ENCODE measurements at places on chromosomes 1 and 21.

- no peak for DNase-seq
These were observed 3.9 kb downstream of the RABGGTB start for GRCh38 chr1:75789988-75790387.

- DNase-seq: no peak
These were observed 33.6 kb downstream of the ERI3 start for GRCh38 chr1:44321466-44321865.

GRCh38 chr21:42618707-42619102, 34.7 kb upstream of the PDE9A start:
- DNase-seq: no peak

- DNase-seq: no peak
These were observed 34.1 kb downstream of the ECHDC2 start for GRCh38 chr1:52887483-52887882.

DNA sequence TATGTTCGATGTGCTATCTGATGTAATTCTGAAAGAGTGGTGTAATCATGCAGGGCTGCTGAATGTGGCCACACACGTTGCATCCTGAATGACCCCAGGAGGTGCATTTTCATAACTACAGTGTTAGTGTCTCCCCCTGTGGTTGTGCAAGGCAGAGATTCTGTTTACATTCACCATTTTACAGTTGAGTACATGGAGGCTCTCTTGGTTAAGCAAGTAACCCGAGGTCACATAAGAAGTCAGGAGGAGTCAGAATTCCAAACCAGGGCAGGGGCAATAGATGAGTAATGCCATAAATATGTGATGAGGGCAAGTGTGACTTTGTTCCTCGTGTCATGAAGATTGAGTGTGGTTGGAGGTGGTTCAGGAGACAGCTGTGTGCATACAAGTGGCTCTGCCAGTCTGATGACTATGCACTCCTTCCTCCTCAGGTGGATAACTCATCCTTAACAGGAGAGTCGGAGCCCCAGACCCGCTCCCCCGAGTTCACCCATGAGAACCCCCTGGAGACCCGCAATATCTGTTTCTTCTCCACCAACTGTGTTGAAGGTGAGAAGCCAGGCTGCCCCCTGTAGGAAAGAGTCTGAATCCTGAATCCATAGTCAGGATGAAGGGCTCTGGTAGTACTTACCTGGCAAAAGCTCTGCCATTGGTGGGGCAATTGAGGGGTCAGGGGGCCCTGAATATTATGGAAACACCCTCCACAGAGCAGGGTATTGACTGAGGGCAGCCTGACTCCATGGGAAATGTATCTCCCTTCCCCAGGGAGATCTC, 9.3 kb downstream of the ATP1A2 start:
- DNase-seq: peak; percentile 33

GRCh38 chr1:222065234-222065633, 323.3 kb upstream of the DUSP10 start:
- no peak for DNase-seq

GRCh38 chr1:157111396-157112165, 12.0 kb upstream of the ETV3L start:
- no peak for DNase-seq

- no peak for DNase-seq
These were observed 602.3 kb downstream of the NUF2 start for GRCh38 chr1:163924041-163924440.

DNA sequence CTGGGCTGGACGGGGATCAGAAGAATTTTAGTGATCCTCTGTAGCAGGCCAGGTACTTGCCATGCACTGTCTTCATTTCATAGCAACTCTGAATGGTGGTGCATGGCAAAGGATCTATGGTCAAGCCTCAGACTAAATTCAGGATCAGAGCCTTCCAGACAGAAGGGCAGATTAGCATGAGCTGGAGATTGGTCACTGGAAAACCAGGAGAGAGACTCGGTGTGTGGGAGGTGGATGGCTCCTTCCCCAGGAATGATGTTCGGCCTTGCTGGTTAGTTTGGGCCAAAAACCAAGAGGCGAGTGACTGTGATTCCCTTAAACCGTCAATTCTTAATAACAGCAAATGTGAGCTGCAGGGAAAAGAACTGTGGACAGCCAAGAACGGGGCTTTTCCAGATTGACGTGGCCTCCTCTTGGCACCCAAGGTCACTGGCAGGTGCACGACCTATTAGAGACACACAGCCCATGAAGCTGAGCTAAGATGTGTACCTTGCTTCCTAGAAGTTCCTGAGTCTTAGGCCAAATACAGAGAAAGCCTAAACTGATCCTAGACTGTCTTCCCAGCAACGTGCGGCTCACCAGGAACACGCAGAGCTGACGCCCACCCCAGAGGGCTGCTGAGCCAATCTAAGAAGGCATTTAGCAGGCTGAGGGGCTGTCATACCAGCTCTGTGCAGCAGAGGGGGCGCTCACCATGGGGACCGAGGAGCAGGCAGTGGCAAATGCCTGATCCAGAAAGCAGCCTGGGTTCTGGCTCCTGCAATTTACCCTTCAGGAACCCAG, 18.5 kb downstream of the ALDH4A1 start:
- peak; percentile 66 for DNase-seq

DNA sequence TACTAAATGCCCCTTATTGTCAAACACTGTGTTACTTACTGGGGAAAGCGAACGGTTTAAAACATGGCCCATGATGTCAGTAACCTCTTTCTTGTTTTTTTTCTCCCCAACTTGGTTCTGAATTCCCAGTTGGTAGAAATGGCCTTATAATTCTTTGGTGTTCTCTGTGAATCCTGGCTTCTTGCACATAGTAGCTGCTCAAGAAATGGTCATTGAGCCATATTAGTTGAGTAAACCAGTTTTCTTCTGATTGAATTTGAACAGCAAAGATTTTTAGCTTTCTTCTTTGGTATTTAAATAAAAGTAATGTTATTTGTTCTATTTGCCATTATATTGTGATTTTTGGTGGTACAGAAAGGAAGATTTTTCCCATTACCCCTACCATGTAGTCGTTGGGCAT, 87.3 kb downstream of the NFIA start:
- no peak for DNase-seq

- no peak for DNase-seq
These were observed 191.7 kb downstream of the HS2ST1 start for GRCh38 chr1:87106144-87106543.

- no peak for DNase-seq
These were observed 1109.8 kb upstream of the B3GALT2 start for GRCh38 chr1:194296201-194296600.

DNA sequence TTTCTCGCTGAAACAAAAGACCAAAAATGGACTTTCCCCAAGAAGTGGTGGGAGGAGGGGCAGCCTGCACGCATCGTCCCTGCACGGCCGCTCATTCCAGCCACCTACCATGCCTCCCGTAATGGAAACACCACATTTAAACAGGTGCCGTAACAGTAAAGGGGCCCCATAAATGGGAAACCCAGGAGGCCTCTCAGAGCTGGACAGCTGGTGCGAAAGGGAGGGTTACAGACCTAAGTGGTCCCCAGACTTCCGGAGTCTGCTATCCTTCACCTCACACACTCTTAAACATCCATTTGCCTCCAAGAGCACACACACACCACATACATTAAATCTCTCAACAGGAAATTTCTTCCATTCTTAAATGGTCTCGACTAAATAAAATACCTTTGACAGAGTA, 120.7 kb upstream of the SOD1 start:
- DNase-seq: no peak

DNA sequence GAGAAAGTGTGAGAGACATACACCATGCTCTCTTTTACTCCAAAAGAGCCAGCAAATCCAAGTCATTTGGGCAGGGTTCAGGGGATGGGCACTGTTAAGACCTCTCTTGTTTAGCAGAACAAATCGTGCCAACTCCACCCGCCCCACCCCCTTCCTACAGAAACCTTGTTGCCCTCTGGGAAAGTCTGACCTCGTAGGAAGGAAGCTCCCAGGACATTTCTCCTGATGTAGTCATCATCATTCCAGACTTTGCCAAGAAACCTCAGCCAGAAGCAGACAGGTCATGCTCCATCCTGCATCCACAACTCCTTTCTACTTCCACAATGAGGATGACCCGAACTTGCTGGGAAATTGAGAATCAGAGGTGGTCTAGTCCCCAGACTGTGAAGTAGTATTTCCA, 57.7 kb downstream of the UBE2T start:
- peak; percentile 82 for DNase-seq

- no peak for DNase-seq
These were observed 12.4 kb downstream of the KCNA10 start for GRCh38 chr1:110506541-110506940.

DNA sequence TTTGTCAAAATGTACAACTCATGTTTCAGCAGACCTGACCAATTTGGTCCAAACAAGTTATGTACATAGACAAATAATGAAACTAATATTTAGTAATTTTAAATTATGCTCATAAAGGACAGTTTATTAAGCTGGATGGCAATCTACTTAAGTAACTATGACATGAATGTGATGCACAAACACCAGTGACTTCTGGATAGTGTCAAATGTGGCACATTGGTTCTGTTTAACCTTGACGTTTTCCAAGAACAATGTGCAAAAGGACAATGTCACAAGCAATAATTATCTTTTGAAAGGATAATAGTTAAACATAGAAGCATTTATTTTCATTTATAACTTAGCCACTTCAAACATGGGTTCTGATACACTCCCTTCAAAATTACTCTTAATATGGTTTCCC, 80.0 kb downstream of the TRIM33 start:
- no peak for DNase-seq

DNA sequence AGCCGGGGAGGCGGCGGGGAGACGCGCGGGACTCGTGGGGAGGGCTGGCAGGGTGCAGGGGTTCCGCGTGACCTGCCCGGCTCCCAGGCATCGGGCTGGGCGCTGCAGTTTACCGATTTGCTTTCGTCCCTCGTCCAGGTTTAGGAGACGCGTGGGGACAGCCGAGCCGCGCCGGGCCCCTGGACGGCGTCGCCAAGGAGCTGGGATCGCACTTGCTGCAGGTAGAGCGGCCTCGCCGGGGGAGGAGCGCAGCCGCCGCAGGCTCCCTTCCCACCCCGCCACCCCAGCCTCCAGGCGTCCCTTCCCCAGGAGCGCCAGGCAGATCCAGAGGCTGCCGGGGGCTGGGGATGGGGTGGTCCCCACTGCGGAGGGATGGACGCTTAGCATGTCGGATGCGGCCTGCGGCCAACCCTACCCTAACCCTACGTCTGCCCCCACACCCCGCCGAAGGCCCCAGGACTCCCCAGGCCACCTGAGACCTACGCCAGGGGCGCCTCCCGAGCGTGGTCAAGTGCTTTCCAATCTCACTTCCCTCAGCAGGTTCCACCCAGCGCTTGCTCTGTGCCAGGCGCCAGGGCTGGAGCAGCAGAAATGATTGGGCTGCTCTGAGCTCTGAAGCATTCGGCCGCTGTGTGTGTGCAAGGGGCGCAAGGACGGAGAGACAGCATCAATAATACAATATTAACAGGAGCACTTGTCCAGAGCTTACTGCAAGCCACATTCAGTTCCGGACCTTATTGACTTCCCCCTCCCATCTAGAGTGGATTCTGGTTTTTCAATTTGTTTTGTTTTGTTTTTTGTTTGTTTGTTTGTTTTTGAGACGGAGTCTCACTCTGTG, 10.3 kb downstream of the SIM2 start:
- no peak for DNase-seq

All from kidney capillary endothelial cell (primary cell).